Kidney capillary endothelial cell (primary cell): ENCODE measurements at places on chromosomes 3 and 15.

- DNase-seq = no peak
These were observed 523 bp downstream of the HDAC11 start for GRCh38 chr3:13480340-13481318.

GRCh38 chr15:62559381-62559733, 394.3 kb upstream of the C2CD4B start:
- DNase-seq = no peak

DNA sequence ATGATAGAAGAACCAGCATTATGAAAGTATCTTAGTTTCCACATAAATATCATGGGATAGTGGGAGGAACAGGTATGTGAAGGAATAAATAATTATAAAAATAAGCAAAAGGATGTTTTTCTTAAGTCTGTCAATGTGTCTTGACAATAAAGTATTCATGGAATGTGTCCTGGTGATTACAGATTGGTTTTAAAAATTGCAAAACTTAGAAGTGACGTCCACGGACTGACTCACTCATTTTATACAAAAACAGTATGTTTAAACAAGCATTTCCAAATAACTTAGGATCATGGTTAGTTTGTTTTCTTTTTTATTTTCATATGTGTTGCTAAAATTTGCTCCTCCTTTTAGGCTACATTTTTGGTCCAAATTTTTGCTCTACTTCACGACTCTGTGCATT, 687.0 kb upstream of the NECTIN3 start:
- DNase-seq = no peak

- no peak for DNase-seq
These were observed 21.2 kb downstream of the ZDHHC23 start for GRCh38 chr3:113968986-113969385.

DNA sequence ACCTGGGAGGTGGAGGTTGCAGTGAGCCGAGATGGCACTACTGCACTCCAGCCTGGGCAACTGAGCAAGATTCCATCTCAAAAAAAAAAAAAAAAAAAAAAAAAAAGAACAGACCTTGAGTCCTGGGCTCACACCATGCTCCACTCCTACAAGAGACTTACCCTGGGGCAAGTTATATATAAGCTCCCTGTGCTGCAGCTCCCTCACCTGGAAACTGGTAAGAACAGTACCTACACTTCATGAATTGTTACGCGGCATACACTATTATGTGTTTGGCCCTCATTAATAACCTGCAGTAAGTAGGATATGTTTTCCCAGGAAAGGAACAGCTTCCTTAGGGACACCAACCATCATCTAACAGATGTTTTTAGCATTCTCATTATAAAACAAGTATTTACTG, 119.6 kb downstream of the FMN1 start:
- DNase-seq = no peak

DNA sequence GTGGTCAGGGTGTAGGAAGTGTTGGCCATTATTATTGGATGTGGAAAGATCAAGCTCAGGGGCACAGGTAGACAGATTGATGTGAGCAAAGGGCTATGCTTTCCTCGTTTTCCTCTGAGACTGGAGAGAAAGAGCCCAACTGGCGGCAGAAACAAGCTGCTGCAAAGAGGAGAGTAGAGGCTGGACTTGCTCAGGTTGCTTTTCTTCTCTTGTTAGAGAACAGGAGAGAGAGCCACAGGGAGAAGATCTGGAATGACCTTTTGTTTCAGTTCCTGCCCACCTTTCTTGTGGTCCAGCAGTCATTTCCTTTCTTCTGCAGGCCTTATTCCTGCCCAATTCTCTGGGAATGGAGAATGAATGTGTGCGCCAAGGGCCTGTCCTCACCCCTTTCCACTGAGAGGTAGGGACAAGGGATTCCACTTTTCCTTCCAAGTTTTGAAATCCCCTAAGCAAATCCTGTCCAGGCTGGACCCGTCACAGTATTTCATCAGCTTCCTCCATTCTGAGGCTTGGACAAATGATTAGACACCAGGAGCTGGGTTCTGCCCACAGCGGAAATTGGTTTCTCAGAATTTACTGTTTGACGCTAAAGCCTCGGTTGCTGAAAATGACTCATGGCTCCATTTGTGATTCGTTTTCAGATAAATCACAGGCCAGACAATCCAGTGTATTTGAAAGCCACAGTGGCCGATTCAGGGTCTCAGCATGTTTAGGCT, 16.1 kb downstream of the ZNF80 start:
- DNase-seq = no peak
